ENCODE measurements at places on chromosomes 3 and 15.

GRCh38 chr3:195071011-195071728 is 199.8 kb downstream of the XXYLT1 start:
- DNase-seq, result no peak

- DNase-seq, result no peak
These were observed 42.5 kb upstream of the SRGAP3 start for GRCh38 chr3:9291821-9292410.

DNA sequence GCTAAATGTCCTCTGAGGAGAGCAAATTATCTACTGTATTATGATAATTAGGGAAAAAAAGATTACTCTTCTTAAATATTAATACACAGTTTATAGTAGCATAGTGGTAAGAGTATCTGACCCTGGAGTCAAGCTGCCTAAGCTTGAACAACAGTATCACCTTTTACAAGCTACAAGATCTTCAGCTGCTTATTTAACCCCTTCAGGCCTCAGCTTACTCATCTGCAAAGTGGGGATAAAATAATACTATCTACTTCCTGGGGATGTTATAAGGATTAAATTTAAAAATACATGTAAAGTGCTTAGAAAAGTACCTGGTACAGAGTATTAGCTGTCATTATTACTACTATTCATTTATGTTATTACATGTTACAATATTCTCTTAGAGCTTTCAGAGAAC is 42.0 kb downstream of the SUMF1 start:
- no peak for DNase-seq

GRCh38 chr3:141266797-141267555 is 35.4 kb downstream of the PXYLP1 start:
- peak; percentile 70 for DNase-seq

GRCh38 chr3:64220161-64220914 is 4.9 kb downstream of the PRICKLE2 start:
- no peak for DNase-seq

DNA sequence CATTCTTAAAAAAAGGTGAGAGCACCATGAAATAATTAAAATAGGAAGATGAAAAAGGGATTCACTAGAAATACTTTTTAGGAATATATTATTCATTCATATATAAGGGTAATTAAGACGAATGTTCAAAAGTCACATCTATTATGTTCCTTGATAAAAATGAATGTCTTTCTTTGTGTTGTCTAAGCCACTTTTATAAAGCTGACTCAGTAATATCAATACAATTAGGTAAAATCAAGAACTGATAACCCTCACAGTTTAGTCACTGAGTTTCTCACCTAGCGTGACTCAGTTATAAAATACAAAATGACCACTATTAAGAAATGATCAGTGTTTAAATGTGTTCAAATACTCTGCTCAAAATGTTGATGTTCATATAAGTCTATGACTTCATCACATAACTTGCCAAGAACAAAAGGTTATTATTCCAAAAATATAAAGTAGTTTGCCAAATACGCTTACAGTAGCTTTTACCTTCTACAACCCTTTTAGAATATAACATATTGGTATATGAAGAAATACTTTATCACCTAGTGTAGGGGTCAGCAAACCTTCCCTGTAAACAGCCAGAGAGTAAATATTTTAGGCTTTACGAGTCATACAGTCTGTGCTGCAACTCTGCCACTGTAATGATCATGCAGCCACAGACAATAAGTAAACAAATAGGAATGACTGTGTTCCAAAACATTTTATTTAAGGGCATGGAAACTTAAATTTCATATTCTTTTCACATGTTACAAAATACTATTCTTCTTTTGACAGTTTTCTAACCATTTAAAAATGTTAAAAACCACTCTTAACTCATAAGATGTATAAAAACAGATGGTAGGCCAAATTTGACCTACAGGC is 369.8 kb downstream of the TBC1D5 start:
- no peak for DNase-seq

DNA sequence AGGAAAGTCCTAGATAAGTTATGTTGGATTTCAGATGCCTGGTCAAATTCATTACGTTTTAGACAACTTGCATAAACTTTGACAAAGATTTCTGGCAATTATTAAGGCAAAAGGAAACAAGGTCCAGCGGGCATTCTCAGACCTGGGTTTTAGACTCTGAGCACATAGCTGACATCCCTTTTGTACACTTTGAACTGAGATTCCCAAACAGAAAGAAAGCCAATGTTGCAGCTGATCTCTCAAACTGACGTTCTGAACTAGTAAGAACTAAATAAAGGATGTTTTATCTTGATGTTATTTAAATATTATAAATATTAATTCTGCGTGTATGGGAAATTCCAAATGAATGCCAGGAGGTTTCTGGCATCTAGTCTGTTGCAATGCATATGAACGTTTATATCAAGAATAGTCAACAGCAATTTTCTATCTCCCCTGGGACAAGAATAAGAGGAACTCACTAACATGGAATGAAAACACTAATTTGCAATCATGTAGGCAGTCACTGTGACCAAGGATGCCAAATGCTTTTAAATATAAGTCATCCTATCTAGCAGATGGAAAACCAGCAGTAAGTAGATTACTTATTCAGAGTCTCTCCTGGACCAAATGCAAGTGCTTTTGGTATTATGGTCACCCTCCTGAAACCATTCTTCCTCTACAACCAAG is 202.1 kb downstream of the GREM1 start:
- DNase-seq, result no peak

DNA sequence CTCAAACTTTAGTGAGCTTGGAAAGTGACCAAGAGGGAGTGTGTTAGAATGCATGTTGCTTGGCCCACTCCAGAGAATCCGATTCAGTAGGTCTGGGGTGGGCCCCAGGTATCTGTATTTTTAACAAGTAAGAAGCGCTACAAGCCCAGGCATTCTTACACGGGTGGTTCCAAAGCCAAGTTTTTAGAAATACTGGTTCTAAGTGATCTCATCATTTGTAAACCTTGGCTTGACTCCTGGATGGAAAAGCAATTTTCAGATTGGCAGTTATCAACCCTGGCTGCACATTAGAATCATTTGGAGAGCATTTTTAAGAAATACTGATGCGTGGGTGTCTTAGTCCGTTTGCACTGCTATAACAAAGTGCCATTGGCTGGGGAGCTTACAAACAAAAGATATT is 27.3 kb upstream of the ST8SIA2 start:
- no peak for DNase-seq

- no peak for DNase-seq
These were observed 269.2 kb downstream of the THRB start for GRCh38 chr3:24225385-24225950.

- no peak for DNase-seq
These were observed 11.8 kb downstream of the CACNA1D start for GRCh38 chr3:53506110-53506762.

DNA sequence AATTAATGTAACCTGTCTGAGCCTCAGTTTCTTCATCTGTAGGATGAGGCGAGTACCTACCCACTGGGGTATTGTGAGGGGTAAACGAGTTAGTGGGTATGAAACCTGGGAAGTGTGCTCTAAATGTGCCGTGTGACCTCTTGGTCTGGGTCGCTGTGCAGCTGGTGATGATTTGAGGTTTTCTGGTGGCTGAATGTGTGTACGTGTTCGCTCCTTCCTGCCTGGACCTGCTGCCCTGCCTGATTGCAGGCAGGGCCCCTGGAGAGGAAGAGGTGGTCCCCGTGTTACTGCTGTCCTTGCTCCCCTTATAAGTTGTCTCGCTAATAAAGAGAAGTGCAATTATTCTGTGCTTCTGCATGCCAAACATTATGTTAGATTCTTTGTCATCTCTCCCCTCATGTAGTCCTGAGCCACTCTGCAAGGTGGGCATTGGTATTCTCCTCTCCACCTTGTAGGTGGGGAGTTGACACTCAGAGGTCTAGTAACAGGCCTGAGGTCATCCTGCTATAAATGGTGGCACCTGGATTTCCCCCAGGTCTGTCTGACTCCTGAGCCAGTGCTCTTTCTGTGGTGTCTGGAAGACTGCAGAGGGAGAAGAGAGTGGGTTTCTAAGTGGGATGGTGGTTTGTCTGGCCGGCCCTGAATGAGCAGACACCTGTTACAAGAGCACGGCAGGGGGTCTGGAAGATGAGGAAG is 15.7 kb downstream of the PDIA5 start:
- DNase-seq, result no peak

- DNase-seq, result no peak
These were observed 18.5 kb downstream of the PAK2 start for GRCh38 chr3:196757876-196758739.

DNA sequence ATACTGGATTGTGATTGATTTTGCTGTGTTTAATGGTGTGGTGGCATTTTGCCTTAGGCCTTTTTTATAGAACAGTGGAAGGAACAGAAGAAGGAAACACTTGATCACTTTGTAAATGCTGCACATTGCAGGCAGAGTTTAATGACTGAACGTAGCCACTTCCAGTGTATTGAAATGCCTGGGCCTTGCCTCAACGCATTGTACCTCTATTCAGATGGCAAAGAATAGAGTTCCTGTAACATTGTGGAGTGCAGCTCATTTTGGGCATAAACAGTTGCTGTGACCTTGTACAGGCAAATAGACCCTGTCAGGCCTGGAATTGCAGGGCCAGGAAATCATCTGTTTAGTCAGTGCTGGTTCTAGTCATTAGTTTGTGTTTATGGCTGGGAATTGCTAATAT is 225.0 kb downstream of the EPHA3 start:
- no peak for DNase-seq

- DNase-seq, result no peak
These were observed 38.3 kb downstream of the USF3 start for GRCh38 chr3:113658107-113658506.

DNA sequence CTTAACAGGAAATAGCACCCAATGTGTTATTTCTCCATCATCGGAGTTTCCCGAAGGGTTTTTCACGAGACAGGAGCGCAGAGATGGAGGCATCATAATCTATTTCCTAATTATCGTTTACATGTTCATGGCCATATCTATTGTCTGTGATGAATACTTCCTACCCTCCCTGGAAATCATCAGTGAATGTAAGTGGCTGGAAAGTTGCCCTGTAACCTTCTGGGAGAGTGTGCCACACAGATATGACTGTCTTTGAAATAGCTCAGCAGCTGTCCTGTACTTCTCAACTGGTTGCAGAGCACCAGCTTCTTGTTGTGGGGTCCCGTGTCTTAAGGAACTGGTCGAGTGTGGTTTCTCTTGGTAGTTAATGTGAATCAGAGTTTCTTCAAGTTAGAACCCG is 1.1 kb downstream of the SLC24A5 start:
- DNase-seq, result no peak

- DNase-seq, result no peak
These were observed 70.4 kb downstream of the UMPS start for GRCh38 chr3:124800511-124801258.

DNA sequence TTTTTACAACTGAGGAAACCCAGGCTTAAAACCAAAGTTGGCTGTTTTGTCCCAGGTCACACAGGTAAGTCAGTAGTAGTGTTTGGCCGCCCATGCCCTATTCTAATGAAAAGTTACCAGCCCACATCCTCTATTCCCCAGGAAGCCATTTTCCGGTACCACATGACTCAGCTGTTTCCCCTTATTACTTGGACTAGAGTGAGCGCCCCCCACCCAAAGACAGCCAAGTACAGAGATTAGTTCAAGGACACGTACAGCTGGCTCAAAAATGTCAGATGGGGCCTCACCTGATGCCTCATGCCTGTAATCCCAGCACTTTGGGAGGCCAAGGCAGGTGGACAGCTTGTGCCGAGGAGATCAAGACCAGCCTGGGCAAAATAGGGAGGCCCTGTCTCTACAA is 8.5 kb upstream of the KLHL6 start:
- DNase-seq, result no peak

- DNase-seq, result no peak
These were observed 16.3 kb downstream of the SNX33 start for GRCh38 chr15:75663931-75664421.

- DNase-seq, result no peak
These were observed 4.9 kb downstream of the TM6SF1 start for GRCh38 chr15:83112233-83112955.

GRCh38 chr3:64111872-64112271 is 88.6 kb upstream of the PSMD6 start:
- no peak for DNase-seq

- no peak for DNase-seq
These were observed 167.2 kb downstream of the KCNMB2 start for GRCh38 chr3:178703268-178703975.

DNA sequence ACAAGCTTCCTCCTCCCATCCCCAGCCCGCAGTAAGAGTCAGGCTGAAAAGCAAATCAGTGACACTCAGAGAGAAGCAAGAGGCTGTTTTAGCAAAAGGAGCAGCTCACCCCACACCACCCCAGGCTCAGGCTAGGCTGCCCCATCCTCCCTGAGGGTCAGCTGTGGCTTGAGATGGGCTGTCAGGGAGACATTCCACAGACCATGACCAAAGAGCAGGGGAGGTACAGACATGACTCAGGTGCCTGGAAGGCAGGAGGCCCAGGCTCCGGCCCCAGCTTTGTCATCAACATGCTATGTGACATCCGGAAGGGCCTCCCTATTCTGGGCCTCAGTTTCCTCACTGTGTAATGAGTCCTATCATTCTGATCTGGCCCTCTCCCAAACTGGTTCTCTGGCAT is 24.7 kb downstream of the HCN4 start:
- DNase-seq, result no peak

GRCh38 chr3:59782664-59783063 is 732.8 kb upstream of the CFAP20DC start:
- no peak for DNase-seq

GRCh38 chr3:45711931-45712330 is 22.7 kb downstream of the SACM1L start:
- DNase-seq, result no peak

GRCh38 chr3:100932491-100932890 is 60.7 kb downstream of the ABI3BP start:
- no peak for DNase-seq

DNA sequence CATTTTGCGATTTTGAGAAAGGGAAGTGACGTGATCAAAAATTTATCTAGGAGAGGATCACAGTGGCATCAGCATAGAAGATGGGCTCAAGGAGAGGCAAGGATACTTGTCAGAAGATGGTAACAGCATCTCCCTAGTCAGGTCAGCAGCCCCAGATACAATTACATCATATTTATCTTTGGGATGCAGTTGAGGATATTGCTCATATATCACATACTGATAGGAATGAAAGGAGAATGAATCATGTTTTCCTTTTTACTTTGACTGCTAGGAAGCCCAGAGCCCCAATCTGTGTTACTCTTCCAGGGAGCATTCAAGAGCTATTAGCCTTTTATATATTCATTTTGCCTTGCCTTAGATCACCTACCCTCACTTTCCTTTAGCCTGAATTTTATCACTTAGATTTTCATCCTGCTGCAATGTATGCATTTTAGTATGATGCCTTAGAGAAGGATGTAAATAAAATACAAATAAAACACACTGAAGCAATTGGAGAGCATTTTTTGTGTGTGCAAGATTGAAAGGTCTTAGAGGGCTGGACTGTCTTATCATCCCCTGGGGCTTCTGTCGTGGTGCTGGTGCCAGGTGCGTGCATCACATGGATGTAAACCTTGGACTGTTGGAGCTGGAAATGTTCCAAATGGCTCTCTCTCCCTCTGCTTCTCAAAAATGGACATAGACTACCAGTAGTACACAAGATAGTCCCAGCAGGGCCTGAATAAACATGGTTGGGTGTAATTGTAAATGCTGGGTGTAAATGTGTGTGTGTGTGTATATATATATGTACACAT is 40.3 kb downstream of the CORO2B start:
- DNase-seq, result no peak

GRCh38 chr3:16932877-16933276 is 48.1 kb downstream of the PLCL2 start:
- DNase-seq, result no peak

GRCh38 chr15:82570721-82571508 is 30.7 kb upstream of the RPS17 start:
- no peak for DNase-seq
